NCI-H1436 treated with DMSO at 0.1 percent for 48 hours (cell line): ENCODE measurements at places on chromosomes 3 and 15.

- no peak for DNase-seq
Observed at GRCh38 chr3:123002100-123002748, 25.3 kb downstream of the SEMA5B start.

DNA sequence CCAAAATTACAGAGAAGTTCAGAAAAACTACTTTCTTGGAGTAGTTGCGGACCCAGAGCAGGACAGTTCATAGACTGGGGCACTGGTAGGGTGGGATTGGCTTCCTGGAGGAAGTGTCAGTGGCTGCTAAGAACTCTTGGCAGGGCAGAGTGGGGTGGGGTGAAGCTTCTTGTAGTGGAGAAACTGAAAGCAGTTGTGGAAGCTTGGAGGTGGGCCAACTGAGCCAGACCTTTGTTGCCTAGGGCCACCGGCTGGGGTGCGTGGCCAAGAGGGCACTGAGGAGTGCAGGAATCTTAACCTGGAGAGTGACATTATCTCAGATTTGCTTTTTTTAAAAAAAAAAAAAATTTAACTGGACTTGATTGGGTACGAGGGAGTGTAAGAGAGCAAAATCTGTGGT, 3.1 kb downstream of the KAT2B start:
- DNase-seq = no peak

DNA sequence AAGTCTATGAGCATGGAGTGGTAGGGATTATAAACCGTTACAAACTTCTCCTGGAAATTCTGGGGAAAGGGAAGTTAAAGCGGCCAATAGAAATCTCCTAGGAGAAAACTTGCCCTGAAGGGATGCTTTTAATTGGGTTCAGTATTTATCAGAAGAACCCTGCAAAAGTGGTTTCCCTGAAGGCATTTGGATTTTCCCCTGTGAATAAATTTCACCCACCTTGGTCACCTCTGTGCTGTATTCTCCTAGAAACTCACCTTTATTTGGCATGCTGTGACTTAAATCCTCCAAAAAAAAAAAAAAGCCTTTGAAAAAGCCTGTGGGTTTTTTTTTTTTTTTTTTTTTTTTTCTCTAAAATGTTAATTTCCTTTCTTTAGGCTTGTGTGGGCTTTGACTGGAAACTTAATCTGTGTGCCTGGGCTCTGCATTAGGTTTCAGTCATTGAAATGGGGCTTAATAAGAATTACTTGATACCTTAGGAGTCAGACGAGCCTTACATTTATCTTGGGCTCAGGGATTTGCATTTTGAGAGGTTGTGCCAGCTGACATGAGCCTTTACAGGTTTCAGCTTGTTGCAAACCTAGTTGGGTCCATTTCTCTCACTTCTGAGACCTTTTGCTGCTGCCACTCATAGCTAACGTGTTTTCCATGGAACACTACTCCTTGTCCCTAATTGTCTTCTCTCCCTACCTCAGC, 22.0 kb downstream of the TGFBR2 start:
- no peak for DNase-seq

DNA sequence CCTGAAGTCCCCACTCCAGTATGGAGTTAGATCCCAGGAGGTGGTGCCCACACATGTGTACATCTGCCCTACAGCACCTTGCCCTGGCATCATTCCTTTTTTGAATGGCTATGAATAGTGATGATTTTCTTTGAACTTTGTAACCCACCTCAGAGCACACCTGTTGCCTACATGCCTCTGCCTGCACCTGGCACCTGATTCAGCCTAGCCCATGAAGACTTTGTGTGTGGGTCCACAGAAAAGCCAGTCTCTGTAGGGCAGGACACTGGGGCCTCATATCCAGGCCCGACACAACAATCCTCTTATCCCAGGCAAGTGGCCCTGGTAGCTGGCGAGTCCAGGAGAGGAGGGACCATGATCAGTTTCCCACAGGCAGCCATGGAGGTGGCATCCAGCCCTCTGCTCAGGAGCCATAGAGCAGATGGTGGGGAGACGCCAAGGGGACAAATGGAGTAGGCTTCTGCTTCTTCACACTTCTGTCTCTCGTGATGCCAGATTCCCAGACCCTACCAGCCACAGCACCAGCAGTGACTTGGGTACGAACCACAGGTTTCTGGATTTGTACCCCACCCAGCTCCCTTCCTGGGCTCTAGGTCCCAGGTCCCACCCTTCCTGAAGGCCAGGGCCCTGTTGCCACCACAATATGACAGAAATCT, 230.7 kb downstream of the UACA start:
- no peak for DNase-seq

DNA sequence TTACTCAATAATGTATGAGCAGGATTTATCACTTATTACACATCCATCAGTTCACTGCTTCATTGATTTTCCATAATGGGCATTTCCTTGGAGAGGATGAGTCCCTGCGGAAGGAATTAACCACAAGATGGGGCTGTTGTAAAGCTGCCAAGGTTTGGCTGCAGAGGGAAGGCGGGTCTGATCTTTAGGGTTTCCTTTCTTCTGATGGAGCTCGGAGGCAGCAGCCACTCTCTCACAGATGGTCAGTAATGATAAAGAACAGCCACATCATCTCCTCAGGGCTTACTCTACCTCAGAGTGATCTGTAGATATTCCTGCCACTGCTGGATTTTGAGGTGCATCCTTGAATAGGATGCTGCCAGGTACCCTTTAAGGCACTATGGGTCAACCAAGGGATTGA, 115.2 kb downstream of the USP13 start:
- DNase-seq = no peak

GRCh38 chr3:184144505-184144904, 9.3 kb downstream of the EIF2B5 start:
- no peak for DNase-seq

- no peak for DNase-seq
Observed at GRCh38 chr3:140610544-140610943, 67.3 kb upstream of the TRIM42 start.

DNA sequence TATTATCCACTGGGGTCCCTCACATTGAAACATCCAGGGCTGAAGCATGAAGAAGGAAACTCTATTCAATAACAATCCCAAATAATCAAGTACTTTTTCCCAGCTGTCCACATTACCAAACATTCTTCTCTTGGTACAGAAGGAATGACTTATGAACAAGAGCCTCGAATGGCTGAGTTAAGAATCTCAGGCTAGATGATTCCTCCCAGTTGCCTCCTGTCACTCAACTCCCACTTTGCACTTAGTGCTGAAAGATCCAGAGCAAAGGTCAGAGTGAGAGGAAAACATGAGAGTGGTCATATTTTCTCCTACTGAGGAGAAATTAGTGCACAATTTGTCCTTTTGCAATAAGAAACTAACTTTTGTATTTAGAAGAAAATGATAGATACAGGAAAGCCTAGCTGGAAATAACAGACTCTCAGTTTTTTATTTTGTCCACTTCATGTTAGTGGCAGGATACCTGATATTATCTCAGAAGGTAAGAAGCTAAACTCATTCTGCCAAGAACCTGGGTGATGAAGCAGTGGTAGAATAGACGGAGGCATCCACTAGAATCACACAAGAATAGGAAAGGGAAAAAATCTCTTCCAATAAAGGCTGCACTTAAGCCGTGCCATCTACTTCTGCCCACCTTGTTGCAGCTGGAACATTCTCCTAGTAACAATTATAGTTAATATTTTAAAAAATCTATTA, 46.2 kb downstream of the GADL1 start:
- DNase-seq = no peak

- no peak for DNase-seq
Observed at GRCh38 chr15:68375716-68376220, 56.2 kb downstream of the ITGA11 start.

- DNase-seq = no peak
Observed at GRCh38 chr3:74564560-74564959, 49.9 kb downstream of the CNTN3 start.
